ENCODE measurements at places on chromosomes 6 and 20.

GRCh38 chr6:19838442-19839236 is 1.5 kb downstream of the ID4 start:
- no peak for DNase-seq

- DNase-seq: no peak
Observed at GRCh38 chr6:39947611-39948068, 13.4 kb upstream of the MOCS1 start.

- DNase-seq: no peak
Observed at GRCh38 chr6:71130277-71130676, 158.3 kb upstream of the OGFRL1 start.

- DNase-seq: no peak
Observed at GRCh38 chr20:50589548-50590347, 79.6 kb downstream of the PTPN1 start.

DNA sequence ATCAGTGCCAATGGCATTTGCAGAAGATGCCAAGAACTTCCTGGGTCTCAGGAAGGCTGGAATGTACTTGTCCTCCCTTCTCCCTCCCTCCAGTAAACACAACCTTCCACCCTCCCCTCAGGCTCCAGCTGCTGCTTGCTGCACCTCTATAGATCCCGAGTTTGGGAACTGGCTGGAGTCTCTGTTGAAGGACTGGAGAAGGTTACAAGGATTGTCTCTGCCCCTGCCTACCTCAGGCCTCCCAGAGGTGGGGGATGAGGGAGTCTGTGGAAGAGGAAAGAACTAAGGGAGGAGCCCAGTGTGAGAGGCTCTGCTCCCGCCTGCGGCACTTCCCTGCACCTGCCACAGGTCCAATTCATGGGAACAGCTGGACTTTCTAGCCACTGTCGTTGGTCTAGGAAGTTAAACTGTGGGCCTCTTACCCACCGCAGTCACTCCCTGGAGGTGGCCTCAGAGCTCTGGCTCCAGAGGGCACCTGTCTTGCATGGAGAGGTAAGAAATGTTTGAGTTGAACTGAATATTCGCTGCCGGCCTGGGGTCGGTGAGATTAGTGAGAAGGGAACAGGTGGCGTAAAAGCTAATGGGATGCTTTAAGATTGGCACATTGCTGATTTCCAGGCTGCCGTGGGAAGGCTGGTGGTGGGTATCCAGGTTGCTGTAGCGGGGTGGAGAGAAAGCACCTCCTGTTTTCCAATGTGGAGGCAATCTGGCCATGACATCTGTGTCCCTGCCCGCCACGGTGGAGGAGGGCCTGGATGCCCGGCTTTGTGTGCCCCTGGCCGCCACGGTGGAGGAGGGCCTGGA is 54.3 kb downstream of the PPP1R14C start:
- DNase-seq: no peak

GRCh38 chr6:89148016-89148750 is 2.3 kb downstream of the PM20D2 start:
- no peak for DNase-seq

DNA sequence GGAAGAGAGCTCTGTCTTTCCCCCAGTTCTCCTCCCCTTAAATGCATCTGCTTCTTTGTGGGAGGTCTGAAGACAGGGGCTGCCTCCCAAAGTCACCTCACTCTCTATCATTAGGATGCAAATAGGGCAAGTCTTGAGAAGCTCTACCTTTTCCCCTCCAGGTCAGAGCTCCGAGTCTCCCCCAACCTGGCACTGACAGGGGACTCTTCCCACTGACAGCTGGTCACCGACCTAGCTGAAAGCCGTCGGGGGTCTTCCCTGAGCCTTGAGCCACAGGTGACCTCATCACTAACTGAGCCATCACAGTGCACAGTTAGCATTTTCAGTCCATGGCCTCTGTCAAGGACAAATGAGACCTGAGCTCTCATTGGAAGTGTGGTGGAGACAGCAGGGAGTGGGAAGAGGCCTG is 386.7 kb downstream of the HACE1 start:
- DNase-seq: no peak

DNA sequence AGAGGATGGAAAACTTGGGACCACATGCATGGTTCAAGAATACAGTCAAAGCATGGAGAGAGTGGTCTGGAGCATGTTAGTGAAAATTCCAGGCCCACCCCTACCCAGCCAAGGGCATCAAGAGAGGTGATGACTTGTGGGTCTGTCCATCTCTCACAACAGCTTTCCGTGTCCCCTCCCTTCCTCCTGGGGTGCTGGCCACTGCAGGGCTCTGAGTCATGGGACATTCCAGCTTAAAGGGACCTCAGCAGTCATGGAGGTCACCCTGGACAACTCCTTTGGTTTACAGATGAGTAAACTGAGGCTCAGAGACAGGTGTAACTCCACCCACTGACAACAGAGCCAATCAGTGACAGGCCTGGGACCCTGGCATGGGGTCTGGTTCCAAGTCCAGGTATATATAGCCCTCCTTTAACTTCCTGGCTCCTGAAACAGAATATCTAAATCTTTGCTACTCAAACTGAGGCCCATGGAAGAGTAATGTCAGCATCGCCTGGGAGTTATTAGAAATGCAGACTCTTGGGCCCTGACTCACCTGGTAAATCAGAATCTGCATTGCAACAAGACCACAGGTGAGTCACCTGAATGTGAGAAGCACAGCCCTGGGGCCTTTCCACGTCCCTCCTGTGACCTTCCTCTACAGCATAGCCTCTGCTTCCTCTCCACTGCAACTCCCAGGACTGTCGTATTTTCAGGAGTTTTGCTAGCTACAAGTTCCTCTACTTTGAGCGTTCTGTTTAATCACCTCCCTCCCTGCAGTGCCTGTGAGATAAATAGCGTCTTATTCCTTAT is 170.2 kb downstream of the ZDHHC14 start:
- DNase-seq: no peak

- DNase-seq: no peak
Observed at GRCh38 chr6:35049900-35050756, 91.0 kb downstream of the TCP11 start.

DNA sequence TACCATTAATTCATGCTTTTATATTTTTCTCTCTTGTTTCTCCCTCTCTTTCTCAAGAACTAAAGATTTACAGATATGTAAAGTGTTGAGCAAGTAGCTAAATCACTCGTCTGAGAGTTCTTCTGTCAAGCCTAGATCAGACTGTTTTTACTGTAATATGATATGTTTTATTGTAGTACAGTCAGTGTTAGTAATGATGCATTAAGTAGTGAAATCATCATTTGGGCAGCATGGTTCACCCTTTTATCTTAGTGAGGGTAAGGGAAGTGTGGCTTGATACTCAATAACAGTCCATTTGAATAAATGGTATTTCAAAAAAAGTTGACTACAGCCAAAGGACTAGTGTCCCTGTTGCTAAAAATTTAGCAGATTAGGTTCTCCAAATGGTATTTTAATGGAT is 9.2 kb downstream of the CYB5R4 start:
- DNase-seq: no peak

- DNase-seq: no peak
Observed at GRCh38 chr6:140623498-140623897, 1249.0 kb upstream of the CITED2 start.

- no peak for DNase-seq
Observed at GRCh38 chr6:82957171-82957867, 108.3 kb downstream of the UBE3D start.

- no peak for DNase-seq
Observed at GRCh38 chr20:23059846-23060245, 10.4 kb upstream of the THBD start.

DNA sequence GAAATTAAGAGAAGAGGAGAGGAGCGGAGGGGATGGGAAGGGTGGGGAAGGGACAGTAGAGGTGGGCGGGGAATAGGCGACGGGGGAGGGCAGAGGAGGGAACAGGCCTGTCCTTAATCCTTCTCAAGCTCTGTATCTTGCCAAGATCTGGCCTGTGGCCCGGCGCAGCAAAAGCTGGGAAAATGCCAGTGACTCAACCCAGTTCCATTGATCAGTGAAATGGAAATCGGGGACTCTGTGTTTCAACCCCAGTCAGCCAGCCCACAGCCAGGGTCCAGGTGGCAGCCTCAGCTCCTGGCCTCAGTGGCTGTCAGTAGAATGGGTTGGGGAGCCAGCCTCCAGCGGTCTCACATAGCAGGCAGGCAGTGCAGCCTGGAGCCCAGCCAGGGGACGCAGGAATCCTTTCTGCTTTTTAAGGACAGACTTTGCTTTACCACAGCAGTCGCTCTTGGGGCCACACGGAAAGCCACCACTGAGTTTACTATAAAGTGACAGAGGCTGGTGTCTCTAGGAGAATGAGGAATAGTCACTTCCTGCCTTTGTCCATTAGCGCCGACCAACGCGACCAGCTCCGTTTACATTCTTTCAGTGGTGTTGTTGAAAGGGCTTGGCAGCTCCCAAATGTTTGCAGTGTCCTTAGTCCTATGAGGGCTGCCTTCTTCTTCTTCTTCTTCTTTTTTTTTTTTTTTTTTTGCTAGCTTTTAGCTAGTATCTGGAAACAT is 128.0 kb downstream of the RIN2 start:
- no peak for DNase-seq

DNA sequence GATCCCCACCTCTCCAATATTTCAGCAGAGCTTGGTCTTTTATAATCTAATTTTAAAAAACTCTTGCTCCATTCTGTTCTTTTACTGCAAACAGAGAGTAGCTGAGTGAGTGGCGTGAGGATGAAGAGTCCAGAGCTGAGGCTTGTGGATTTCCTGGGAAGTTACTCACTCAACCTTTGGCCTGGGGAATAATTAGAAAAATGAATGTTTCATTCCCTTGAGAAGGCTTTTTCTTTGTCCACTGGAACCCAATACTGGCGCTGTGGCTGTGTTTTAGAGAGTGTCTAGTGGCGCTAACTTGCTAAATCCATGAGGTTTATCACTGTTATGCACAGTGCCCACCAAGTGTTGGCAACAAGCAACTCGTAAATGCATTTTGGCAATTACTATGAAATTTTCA is 251.5 kb downstream of the HIVEP2 start:
- no peak for DNase-seq

GRCh38 chr6:34154668-34155447 is 9.0 kb upstream of the GRM4 start:
- DNase-seq: peak; percentile 50

DNA sequence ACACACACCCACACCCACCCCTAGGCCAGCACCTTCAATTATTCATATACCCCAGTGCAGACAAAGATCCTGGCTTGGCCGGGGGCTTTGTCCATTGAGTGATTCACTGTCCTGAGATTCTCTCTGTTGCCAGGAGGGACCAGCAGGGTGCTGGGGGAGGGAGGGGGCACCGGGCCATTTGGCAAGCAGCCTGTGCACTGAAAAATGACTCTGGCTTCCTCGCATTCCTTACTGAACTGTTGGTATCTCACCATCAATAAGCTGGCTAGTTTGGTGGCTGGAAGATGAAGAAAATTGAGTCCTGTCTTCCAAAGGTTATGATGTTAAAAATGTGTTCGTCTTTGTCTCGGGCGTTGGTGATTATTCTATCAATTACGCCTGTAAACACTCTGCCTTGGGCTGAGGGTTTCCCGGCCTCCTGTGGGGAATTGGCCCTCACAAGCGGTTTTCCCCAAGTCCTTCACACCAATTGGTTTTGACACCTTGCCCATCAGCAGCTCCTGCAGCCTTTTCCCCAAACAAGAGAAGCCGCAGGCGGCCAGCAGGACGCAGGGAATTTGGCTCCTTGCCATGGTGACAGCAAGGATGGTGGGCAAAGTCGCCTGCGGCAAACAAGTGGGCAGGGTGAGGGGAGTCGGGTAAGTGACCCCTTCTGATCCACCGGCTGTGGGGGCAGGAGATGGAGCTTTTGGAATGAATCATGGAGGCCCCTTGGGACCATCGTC is 4.9 kb downstream of the VSTM2L start:
- no peak for DNase-seq

- no peak for DNase-seq
Observed at GRCh38 chr6:89024456-89024855, 56.1 kb upstream of the PNRC1 start.

GRCh38 chr6:40482532-40482931 is 104.6 kb downstream of the LRFN2 start:
- DNase-seq: no peak

DNA sequence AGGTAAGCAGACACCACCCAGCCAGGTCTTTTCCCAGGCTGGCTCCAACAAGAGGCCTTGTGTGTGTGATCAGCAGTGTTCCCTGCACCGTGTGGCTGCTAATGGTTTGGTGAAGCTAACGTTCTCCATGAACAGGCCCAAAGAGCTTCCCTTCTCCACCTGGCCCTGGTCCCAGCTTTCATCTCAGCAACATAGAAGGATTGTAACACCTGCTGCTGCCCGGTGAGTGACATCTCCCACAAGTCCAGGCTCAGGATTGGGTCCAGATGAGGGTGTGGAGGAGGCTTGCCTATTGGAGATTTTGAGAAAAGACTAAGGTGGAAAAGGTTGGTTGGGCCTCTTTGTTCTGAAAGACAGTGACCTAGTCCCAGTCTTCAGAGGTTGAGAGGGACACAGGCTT is 89.6 kb downstream of the TMEM242 start:
- no peak for DNase-seq

DNA sequence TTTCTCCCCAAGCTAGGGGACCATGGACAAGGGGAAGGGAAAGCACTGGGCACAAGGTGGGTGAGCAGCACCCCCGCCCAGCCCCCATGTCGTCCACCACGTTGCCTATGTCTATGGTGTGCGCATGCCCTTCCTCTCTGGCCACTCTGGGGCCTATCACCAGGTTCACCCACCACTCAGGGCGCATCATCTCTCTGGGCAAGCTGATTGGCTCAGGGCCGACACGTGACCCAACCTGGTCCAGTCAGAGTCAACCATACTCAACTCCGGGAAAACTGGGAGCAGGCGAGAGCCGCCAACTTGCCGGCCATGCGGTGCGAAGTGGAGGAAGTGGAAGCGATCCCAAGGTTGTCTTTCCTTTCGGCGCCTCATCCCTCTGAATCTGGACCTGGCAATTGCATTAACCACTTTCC is 25.9 kb downstream of the ACSS1 start:
- DNase-seq: no peak
